ENCODE measurements at places on chromosomes 5 and 9.
A peak's percentile ranks its signal among the peaks of the same experiment; 100 is the strongest.

GRCh38 chr9:88992556-88992955 lies 1.3 kb downstream of the S1PR3 start:
- no peak for DNase-seq

DNA sequence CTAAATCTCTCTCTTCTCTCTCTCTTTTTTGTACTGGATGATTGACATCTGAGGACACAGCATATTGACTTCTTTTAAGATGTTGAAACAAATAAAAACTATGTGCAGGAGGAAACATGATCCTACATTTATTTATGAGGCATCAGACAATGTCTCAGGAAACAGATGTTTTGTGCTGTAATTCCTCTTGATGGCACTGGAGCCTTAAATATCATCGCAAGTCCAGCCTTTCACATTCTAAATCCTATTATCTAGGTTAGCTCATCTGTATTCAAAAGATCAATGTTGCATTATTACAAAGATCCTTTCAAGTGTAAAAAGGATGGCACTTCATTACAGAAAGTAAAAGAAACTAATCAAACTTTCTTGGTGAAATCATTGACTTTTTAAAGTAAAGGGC lies 63.9 kb downstream of the MAT2B start:
- no peak for DNase-seq

DNA sequence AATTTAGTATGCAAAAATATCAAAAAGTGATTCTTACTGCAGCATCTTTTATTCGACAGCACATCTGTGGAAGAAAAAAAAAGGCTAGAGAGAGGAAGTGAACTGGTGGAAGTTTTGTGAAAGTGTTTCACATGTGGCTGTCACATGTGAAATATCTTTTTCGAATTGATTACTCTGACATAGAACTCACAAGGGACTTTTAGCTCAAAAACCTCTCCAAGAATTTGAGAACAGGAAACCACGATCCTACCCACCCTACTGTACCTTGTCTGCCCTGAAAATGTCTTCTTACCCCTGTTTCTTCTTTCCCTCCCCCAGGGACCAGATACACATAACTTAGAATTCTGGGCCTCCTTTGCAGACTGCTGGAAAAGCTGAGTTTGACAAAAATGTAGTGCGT lies 106.5 kb upstream of the PRRC1 start:
- DNase-seq: no peak

- DNase-seq: peak; percentile 2
Measured at GRCh38 chr9:74887041-74887980, at the start of gene TRPM6. TSS of gene TRPM6 (minus strand) at chr9:74887921. CDS start at chr9:74887856, 65 bp downstream.

- peak; percentile 37 for DNase-seq
Measured at GRCh38 chr9:132546148-132547051, 36.0 kb upstream of the BARHL1 start.

- DNase-seq: no peak
Measured at GRCh38 chr5:56311306-56311905, 78.3 kb upstream of the ANKRD55 start.

DNA sequence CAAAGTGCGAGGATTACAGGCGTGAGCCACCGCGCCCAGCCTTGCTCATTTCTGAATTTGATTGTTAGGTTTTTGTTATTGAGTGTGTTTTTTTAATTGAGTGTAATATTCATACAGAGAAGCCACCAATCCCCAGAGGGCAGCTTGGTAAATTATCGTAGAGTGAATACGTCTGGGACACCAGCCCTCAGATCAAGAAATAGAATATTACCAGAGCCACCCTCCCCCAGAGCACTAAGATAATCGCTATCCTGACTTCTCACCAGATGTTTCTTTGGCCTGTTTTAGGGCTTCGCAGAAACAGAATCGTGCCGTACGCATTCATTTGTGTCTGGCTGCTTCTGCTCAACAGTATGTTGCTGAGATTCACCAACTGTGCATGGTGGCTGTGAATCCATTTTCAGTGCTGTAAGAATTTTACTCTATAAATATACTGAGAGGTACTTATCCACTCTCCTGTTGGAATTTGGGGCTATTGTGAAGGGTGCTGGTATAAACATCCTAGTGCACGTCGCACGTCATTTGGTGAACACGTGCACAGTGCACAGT lies 37.8 kb upstream of the RUFY1 start:
- DNase-seq: no peak

DNA sequence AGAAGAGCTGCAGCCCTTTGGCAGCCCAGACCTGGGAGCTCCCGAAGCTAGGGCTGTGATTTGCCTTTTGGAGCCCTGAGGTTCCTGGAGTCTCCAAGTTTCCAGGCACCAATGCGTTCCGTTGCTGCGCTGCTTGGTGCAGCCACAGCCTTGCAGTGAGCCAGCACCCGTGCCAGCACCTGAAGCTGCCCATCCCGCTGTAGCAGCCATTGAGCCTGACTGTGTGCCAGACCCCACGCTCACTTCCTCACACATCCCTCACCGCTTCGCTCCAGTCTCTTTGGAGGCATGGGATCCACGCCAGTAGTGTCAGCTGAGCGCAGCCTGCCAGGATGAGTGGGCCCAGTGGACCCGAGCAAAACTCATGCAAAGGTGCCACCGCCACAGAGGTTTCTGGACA lies 22.5 kb upstream of the C9orf72 start:
- no peak for DNase-seq

DNA sequence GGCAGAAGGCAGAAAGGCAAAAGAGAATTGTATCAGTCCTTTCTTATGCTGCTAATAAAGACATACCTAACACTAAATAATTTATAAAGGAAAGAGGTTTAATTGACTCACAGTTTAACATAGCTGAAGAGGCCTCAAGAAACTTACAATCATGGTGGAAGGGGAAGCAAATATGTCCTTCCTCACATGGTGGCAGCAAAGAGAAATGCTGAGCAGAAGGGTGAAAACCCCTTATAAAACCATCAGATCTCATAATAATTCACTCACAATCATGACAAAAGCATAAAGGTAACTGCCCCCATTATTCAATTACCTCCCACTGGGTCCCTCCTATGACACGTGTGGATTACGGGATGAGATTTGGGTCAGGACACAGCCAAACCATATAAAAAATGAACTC lies 312.5 kb upstream of the PTGER4 start:
- no peak for DNase-seq

DNA sequence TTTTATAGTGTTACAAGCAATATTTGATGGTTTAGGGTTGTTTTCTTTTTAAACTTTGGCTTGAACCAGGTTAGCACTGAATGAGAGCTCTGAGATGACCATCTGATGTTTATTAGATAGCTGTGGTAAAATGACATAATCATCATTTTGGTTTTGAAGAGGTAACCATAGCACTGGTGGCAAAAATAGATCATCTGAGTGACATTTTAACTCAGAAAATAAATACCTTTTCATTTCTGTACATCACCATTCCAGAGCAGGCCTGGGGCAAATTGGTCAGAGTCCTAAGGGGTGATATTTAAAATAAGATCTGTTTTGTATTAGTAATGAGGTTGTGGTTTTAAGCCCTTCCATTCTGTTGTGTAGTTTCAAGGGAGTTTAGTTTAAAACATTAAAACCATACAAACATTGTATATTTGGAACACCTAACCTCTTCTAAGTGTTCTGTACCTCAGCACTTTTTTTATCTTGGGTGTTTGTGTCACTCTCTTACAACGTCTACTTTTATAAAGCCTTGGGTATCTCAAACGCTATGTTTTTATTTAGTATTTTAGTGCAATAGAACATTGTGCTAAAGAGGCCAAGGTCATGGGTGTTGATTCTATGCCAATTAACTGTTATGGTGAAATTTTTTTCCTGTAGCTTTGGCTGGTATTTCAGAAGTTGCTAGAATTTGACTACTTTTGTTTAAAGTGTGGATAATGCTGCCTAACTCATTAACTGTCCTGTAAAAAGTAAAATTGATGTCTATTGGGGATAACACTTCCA lies 166.1 kb downstream of the CD180 start:
- no peak for DNase-seq

DNA sequence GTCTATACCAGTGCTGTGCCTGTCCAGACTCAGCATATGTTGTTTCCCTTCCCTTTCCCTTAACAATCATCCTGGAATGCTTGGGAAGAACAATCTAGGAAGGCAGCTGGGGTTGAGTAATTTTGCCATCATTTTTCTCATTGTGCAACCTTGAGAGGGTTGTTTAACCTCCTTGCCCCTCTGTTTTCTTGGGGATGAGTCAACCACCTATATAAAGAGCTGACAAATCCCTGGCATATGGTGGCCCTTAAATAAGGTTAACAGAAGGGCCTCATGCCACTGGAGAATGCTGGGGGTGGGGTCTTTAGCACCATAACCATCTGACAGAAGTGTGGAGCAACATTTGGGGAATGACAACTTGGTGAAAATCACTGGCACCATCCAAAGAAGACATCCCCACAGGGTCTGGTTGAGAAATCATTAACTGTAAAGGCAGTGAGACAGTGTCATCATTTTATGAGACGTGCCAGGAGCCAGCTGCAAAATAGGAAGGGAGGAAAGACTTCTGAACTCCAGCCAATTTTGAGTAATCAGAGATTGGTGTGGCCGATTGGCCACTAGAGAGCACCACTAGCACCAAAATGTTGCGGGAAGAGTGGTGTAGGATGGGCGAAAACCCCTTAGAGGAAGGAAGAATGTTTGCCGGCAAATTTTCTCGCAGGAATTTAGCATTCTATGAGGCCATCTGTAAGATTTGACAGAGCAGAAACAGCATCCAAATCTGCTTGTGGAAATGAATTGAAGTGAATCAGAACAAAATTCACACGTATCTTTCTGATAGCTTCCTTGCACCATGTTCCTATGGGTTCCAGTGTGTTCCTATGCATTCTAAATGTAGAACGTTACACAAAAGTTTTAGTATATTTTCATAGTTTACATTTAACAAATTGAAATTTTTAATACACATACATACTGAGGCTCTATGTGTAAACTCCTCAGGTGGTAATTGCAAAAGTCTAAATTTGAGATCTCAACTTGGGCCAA lies 113.8 kb downstream of the MSX2 start:
- no peak for DNase-seq

Data from NCI-H1436 treated with DMSO at 0.1 percent for 48 hours (cell line).